ENCODE measurements at places on chromosomes 5 and 9. TPM values are rescaled to one million over a fixed set of nuclear protein-coding genes. Genes with fewer than 3 reads are reported as not detected.

UBQLN1 gene
- 62.3 TPM for polyA plus RNA-seq

- DNase-seq, result no peak
These were observed 899.5 kb downstream of the TLE1 start for GRCh38 chr9:80789831-80790230.

GRCh38 chr5:150209099-150209635 lies 19.3 kb downstream of the SLC6A7 start:
- DNase-seq, result no peak

GRCh38 chr5:69416180-69416579 lies 1.3 kb downstream of the MARVELD2 start:
- DNase-seq, result no peak

- DNase-seq, result no peak
These were observed 25.7 kb downstream of the LRRTM2 start for GRCh38 chr5:138849439-138849838.

UHRF2 gene
- polyA plus RNA-seq, result 42.5 TPM

- DNase-seq, result peak; percentile 43
These were observed 675 bp upstream of the SPAAR start for GRCh38 chr9:35908504-35909125.

DNA sequence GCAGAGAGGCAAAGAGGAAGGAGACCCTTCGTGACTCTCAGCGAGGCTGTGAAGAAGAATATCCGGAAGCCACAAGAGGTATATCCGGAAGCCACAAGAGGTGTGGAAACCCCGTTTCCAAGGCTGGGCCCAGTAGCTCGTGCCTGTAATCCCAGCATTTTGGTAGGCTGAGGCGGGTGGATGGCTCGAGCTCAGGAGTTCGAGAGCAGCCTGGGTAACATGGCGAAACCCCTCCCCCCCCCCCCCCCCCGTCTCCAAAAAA lies 612 bp upstream of the BBLN start:
- DNase-seq, result no peak

WWC1 gene
- 0.27 TPM for polyA plus RNA-seq

- DNase-seq, result no peak
These were observed 28.5 kb downstream of the DPYSL3 start for GRCh38 chr5:147481376-147481775.

ENTPD2 gene
- polyA plus RNA-seq, result 16.4 TPM

ZDHHC21 gene
- 10.2 TPM for polyA plus RNA-seq

TNC gene
- 115 TPM for polyA plus RNA-seq

MRNIP gene
- 14.1 TPM for polyA plus RNA-seq

MARVELD2 gene
- polyA plus RNA-seq, result 0.23 TPM

FRRS1L gene
- 0.93 TPM for polyA plus RNA-seq

FAM53C gene
- 41.0 TPM for polyA plus RNA-seq

DNA sequence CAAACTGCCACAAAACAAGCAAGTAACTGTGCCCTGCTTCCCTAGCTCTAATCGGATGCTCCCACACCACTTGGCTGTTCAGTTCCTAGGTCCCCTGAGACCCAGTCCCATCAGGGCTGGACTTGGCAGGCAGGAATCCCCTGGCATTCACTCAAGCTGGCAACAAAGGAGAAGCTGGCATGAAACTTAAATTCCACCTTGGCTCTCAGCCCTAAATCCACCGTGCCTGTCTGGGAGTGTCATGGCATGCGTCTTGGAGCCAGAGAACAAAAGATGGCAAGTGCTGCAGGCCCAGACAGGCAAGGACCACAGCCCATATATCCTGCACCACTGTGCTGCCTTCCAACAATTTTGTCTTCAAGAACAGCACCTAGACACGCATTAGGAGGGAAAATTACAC lies 38.2 kb downstream of the ETF1 start:
- DNase-seq, result peak; percentile 9

GRCh38 chr5:98365126-98365525 lies 408.3 kb upstream of the RGMB start:
- peak; percentile 11 for DNase-seq

GRCh38 chr9:129669141-129669718 lies 3.8 kb downstream of the PRRX2 start:
- DNase-seq, result no peak

DNA sequence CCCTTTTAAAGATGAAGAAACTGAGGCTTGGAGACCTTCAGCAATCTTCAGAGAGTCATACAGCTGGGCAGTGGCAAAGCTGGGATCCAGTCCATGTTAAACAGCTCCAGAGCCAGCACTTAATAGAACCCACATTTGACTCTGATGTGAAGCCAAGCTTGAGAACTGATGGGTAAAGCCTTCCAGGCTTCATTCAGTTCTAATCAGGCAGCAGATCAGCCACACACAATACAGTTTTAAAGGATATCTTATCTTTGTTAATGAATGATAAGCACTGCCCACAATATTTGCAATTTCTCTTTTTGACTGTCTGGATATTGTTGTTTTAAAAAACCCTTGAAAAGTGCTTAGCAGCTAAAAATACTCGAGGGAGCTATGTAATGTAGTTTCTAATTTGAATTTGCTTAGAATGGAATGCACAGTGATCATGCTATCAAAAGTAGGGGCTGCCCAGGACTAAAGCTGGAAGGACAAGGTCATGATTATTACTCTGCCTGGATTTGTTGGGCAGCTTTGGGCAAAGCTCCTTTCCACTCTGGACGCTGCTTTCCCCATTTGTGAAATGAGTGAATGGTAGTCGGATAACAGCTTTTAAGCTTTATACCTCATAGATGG lies 31.3 kb upstream of the HTR4 start:
- DNase-seq, result no peak

DNA sequence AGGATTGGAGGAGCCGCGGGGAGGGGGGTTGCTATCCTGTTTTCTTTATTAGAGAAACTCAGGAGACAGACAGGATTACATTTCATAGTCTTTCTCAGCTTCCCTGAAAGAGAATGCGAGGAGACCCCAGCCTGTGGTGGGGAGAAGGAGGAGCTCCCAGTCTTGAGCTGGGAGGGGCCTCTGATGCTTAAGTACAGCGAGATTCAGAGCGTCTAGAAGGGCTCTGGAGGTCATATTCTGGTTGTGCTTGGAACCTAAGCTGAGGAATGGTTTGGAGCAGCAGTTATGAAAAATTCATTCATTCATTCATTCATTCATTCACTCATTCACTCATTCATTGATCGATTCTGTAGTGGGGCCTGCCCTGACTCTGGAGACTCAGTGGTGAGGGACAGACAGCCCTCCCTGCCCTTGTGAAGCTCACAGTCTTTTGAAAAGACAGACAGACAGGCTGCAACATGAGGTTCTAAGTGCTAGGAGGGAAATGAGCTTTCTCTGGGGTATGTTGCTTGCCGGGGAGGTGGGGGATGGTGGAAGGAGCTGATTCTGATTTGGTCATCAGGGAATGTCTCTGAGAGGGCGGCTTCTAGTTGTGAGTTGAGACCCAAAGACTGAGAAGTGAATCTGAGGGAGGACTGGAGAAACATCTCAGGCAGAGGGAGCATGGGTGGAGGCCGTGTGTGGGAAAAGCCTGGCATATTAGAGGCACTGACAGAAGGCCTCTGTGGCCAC lies 2.5 kb upstream of the SPRY4 start:
- no peak for DNase-seq

DNA sequence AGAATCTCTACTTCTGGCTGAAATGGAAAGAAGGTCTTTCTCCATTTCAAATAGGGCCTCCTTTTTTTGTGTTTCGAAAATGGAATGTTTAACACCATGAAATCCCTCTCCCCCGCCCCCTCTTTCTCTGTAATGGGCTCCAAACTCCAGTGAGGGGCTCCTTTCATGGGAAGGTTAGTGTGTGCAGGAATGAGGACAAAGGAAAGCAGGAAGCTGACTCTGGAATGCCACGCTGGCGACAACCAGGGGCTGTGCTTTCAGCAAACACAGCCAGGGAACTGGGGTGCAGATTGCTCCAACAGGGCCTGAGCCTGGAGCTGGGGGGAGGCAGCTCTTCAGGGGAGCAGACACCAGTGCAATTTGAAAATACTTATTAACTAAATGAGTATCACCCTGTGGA lies 82.8 kb downstream of the CRB2 start:
- no peak for DNase-seq

FANCC gene
- 17.2 TPM for polyA plus RNA-seq

PCDHA3 gene
- polyA plus RNA-seq, result 0.06 TPM

DNA sequence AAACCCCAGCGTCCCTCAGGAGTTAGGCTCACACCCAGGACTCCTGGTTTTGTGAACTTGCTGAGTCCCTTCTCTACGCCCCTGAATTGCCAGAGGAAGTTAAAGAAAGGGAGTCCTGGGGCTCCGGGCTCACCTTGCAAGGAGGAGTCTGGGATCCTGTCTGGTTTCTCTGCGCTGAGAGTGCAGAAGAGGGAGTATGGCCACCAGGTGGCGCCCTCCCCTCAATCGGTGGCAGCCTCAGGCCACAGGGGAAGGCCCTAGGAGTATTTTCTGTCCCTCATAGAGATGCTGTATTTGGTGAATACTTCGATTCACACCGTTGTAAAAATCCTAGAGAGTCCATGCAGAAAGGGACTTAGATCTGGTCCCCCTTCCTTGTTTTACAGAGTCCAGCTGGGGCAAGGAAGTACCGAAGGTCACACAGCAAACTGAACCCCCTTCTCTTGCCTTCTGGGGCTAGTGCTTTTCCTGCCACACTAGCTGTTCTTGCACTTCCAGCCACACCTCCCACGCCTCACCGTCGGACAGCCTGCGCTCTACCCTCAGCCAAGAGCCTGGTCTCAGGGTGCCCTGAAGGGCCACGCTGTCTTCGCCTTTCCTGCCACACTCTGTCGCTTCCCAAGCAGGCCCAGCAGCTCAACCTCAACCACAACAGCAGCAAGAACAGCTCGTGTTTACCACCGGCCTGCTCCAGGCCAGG lies 10.2 kb downstream of the HAND1 start:
- DNase-seq, result peak; percentile 71

GRCh38 chr9:115146581-115147021 lies 28.6 kb upstream of the TNC start:
- DNase-seq, result peak; percentile 65

MRPS2 gene
- 31.5 TPM for polyA plus RNA-seq

- no peak for DNase-seq
These were observed 55.7 kb downstream of the SHC3 start for GRCh38 chr9:89122949-89123348.

DNA sequence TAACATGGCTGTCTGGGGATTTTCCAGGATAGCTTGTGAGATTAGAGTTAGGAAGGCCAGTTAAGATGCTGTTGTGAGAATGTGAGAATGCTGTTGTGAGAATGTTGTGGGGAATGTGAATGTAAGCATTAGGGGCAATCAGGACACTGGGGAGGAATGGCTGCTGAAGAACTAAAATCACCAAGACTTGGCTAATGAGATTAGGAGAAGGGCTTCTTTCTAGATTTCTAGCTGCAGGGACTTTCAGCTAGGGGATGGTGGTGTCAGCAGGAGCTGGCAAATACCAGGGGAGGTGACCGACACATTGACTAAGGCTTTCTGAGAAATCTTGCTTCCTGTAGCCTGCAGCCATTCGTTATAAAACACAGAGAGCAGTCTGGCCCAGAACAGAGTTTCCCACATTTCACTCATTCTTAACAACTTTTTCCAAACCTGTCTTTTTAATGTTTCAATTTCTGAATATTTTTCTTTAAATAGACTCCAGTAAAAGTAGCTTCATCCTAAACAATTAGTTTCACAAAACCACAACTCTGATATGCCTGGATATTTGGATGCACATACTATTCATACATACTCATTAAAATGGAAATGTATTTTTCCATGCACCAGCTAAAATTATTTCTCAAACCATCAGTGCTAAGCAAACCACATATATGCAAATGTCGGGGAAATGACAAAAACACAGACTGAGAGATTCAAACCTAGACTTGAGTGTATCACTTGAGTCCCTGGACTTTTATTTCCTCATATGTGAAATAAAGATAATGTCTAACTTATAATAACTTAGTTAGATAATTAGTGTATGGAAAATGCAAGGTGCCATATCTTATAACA lies 89.3 kb upstream of the TNC start:
- DNase-seq, result no peak

DNA sequence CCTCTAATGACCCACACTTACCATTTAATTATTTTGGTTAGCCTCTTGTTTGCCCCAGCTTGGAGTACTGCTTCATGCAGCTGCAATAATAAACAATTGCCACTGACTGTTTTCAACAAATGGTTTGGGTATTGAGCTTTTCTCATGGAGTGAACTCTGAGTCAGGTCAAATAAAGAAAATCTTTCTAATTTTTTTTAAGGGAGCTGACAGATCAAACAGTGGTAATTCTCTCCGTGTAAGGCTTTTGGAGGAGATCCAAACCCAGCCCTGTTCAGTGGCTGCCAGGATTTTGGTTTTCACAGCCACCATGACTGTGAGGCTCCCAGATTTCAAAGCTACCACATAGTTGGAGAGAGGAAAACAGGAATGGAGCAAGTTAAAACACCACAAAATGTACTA lies 110.7 kb upstream of the EFNA5 start:
- no peak for DNase-seq

PAEP gene
- 0.99 TPM for polyA plus RNA-seq
